ENCODE measurements at places on chromosomes 5 and 9.

DNA sequence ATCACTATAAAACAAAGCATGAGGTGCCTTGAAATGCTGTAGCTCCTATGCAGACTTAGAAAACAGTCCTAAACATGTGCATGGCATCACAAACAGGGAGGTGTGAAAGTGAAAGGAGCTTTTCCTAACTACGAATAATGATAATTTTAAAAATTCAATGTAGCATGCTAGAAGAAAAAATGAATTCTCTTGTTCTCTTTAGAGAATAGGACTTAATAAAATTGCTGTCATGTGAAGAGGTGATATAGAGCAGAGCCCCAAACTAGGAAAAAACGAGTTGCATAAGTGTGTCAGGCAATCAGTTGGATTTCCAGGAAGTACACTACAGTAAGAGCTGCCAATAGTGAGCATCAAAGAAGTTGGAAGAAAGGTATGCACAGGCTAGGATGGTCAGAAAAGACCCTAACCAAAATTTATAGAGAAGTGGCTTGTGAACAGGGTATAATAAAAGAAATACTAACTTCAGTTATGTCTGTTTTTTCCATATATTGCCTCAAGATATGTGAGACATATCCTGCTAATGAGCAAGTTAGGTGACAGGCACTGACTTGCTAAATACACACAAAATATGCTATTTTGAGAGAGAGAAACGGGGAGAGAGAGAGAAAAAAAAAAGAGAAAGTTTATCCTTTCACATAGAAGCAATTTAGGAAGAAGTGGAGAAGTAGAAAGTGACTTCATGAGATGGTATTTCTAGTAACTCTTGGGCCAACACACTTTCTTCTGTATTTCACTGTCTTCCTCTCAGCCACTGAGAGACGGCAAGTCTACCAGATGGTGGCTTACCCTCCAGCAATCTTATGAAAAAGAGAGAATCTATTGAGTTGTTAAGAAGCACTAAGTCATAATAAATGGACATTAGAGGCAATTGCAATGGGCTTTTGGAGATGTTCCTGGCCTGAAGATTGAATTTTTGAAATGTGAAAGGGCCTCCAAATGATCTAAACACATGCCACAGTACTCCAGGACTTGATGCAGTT lies 18.0 kb downstream of the ITGA2 start:
- DNase-seq: no peak

DNA sequence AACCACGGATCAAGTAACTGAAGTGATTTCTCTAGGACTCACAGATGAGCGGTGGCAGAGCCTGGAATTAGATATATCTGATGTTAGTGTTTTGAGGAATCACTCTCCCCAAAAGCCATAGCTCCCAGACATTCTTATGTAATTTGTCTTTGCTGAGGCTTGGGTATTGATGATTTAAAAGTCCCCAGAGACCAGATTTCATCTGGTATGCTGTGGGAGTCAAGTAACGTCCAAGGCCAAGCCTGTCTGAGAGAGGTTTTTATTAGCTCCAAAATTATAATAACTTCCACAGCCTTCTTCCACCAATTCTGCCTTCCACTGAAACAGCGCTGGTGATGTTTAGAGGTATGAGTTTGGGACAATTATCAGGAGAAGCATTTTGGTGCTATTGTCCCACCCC lies 21.3 kb upstream of the KCNIP1 start:
- DNase-seq: no peak

- DNase-seq: no peak
These were observed 34.1 kb downstream of the BNIP1 start for GRCh38 chr5:173178369-173178910.

DNA sequence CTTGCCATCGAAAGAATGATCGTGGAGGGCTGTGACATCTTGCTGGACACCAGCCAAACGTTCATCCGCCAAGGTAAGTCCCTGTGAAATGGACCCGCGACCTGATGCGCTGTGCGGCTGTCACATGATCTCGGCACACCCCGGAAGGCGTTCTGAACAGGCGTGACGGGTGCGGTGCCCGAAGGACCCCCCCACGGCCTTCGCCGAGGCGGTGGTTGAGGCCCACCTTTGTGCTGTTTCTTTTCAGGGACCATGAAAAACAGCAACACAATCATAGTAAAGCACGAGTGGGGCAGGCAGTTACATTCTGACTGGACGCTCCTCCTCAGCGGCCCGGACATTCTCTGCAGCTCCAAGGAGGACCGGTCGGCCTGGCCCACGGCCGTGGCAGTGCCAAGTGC lies 126.7 kb downstream of the RASGRF2 start:
- no peak for DNase-seq

DNA sequence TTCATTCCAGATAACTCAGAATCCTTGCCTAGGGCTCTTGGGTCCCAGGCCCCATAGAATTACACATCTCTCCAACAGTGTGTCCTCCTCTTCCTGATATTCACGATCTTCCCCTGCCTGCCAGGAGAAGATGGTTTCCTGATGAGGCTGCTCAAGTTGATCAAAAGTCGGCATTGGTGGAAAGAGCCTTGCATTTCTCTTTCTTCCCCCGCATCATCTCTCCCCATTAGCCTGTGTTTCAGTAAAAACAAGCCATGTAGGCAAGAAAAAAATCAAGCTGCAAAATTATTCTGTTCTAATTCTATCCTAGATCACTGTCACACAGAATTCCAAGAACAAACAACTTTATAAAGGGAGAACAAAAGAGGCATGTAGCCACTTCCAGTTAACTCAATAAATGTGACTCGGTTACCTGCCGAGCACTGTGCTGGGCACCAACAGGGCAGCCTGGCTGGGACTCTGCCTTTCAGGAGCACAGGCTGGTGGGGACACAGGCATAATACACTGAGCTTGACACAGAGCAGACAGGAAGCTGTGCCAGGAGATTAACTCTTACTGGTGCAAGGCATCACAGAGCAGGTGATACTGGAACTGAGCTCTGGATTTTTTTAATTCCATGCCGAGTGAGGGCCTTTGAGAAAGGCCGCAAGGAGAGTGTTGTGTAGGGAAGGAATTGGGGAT lies 25.6 kb downstream of the TMOD1 start:
- DNase-seq: no peak

DNA sequence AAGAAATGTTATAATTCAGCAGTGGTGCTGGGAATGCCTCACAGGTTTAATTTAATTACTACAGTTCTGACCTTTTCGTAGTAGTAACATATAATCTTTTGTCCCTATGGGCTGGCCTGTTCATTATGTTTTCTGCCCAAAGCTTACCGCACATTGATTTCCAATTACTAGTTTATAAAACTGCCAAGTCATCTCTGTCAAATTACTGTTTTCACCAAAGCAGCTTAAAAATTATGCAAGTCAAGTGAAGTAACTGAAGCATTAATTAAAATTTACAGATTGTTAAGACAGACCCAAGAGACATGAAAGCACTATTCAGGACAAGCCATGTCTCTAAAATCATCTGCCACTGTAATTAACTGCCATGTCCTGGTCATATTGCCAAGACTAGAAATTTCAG lies 93.9 kb upstream of the FTMT start:
- DNase-seq: no peak

GRCh38 chr5:127440831-127441230 lies 76.6 kb upstream of the PRRC1 start:
- DNase-seq: no peak

DNA sequence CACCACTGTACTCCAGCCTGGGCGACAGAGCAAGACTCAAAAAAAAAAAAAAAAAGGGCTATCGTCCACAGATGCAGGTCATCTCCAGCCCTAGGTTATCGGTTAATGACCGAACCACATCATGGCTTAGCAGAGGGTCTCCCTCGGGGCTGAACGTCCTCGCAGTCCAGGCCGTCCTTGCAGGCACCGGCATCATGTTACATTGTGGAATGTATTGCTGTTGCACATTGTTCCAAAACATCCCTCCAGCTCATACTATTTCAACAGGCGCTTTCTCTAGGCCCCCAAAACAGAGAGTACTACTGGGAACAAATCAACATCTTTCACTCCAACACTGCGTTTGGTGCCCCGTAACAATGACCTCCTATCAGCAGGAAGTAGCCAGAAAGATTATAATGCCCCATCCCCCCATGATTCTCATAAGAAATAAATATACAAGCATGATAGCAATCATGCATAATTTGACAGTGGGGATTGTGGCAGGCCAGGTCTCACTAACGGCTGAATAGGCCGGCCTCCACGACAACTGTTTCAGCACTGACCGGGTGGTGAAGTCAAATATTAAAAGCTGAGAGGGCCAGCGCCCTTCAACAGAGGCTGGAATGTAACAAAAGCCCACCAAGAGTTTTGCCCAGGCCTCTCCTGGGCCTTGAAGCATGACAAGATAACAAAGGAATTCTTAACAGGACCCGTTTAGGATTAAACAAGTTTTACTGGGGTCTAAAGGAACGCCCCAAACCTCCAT lies 1.1 kb upstream of the LCN9 start:
- no peak for DNase-seq

DNA sequence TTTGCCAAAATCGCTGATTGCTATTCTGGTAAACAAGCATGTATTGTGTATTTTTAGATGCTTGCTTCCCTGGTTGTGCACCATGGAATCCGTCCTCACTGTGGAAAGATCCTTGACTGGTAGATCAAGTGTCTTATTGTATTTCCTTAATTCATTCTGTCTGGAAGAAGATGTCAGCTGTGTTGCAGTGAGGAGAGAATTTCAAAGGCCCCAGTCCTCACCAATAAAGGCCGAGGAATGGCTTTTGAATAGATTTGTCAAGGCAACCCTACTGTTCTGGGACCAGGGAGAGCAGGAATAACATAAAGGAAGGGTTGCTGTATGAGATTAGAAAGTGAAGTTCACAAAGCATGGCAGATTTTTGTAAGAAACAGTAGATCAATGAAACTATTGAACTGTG lies 36.2 kb upstream of the POU5F2 start:
- DNase-seq: no peak

- no peak for DNase-seq
These were observed 93.9 kb upstream of the NEK6 start for GRCh38 chr9:124163760-124164255.

DNA sequence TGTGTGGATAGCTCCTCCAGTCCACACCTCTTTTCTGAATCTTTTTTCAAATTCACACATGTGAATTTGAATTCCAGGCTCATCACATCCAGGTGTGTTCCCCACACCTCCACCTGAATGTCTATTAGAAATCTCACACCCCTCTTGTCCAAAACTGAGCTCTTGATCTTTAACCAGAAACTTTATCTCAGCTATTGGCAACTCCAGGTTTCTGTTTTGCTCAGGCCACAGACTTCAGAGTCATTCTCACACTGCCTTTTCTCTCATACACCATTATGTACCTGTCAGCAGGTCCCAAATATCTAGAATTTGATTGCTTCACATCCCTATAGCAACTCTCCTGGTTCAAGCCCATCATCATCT lies 11.6 kb downstream of the NIPSNAP3B start:
- DNase-seq: no peak

DNA sequence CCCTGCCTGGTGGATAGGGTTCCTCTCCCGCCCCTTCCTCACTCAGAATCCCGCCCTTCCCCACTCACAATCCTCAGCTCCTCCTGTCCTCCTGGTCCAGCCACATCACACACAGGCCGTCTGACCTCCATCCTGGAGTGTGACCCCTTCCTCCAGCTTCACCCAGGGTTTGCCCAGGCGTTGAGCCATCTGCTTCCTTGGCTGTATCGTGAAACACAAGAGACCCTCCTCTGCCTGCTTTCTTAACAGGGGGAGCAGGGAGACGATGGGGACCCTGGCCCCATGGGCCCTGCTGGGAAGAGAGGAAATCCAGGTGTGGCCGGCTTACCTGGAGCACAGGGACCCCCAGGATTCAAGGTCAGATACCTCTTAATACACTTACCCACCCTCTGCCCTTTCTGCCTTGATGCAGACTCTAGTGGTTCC lies 32.3 kb upstream of the ORM1 start:
- DNase-seq: no peak

- DNase-seq: no peak
These were observed 28.9 kb downstream of the TBC1D2 start for GRCh38 chr9:98226516-98226915.

- no peak for DNase-seq
These were observed 388.5 kb upstream of the CTNND2 start for GRCh38 chr5:12292610-12293204.

Measured in stimulated activated CD8-positive, alpha-beta memory T cell treated with anti-CD3 and anti-CD28 coated beads, Interleukin-2, amount 100 ng/mL, for 1 hour (primary cell).